B cell (primary cell): ENCODE measurements at places on chromosomes 5 and 9. TPM values are rescaled to one million over a fixed set of nuclear protein-coding genes. Genes with fewer than 3 reads are reported as not detected.

Gene FOXE1
- not detected in 2 replicates for total RNA-seq

Gene PCDHGC5
- total RNA-seq = 0.46 and 0.67 TPM in 2 replicates

Gene WNT8A
- total RNA-seq = not detected in 2 replicates

Gene SMIM33
- not detected in 2 replicates for total RNA-seq

Gene RANBP17
- total RNA-seq = not detected in 2 replicates

Gene STOM
- total RNA-seq = 6.1 and 6.3 TPM in 2 replicates

Gene VCAN
- total RNA-seq = 0.41 TPM in 1 of 2 replicates, not detected in the other

Gene PCDHB12
- total RNA-seq = not detected in 2 replicates

Gene SUSD1
- 5.7 and 7.5 TPM in 2 replicates for total RNA-seq

Gene SPATA31C1
- not detected in 2 replicates for total RNA-seq

Gene CDHR2
- total RNA-seq = 1.7 TPM in 2 replicates

Gene CYLC2
- not detected in 2 replicates for total RNA-seq

Gene OR1L8
- not detected in 2 replicates for total RNA-seq

Gene DBH
- total RNA-seq = not detected in 2 replicates

Gene NMUR2
- not detected in 2 replicates for total RNA-seq

Gene AHRR
- total RNA-seq = 1.7 and 1.8 TPM in 2 replicates

Gene ORM2
- total RNA-seq = not detected in 2 replicates

Gene CDX1
- not detected in 2 replicates for total RNA-seq

Gene TTC23L
- total RNA-seq = 0.15 and 1.4 TPM in 2 replicates

Gene ARL15
- total RNA-seq = 20.5 and 25.4 TPM in 2 replicates
